CD4-positive, alpha-beta memory T cell (primary cell): ENCODE measurements at places on chromosomes 1 and 21.
A peak's percentile ranks its signal among the peaks of the same experiment; 100 is the strongest.

DNA sequence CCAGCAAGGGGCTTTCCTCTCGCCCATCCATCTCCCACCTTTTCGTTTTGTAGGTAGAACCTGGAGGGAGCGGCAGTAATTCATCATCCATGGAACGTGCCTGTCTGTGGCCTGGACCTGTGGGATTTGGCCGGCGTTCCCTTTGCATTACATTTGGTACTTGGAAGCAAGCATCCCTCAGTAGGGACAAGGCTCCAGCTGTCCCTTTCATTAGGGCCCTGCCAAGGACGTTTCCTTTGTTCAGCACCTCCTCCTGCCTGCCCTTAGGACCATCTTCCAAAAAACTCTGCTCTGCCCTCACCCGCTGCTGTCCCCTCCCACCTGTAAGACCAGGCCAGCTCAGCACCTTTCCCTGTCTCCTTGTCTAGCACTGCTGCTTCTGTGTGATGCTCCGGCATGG is 62.1 kb downstream of the RYR2 start:
- no peak for DNase-seq

GRCh38 chr1:204338360-204338759 is 21.4 kb downstream of the PLEKHA6 start:
- no peak for DNase-seq

DNA sequence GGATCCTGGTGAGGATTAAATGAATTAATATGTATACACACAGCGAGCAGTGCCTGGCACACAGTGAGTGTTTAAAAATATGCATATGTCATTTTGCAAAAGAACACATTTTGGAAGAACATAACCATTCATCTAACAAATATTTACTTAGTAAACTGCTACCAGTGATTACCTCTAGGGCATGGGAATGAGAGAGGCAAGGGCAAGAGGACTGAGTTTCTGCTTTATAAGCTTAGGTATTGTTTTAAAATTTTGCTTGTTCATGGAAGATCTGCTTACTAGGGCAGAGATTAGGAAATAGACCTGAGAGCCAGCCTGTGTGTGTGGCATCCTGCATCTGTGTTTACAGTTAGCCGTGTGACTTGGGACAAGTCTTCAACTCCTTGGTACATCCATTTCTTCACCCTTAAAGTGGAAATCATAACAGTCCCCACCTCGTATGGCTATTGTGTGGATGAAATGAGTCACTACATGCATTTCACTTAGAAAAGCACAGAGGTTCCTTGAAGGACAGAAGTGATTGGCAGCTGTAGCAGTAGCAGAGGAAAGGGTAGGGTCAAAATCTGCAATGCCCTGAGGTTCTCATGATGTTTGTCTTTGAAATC is 198.5 kb upstream of the FMN2 start:
- DNase-seq = no peak

DNA sequence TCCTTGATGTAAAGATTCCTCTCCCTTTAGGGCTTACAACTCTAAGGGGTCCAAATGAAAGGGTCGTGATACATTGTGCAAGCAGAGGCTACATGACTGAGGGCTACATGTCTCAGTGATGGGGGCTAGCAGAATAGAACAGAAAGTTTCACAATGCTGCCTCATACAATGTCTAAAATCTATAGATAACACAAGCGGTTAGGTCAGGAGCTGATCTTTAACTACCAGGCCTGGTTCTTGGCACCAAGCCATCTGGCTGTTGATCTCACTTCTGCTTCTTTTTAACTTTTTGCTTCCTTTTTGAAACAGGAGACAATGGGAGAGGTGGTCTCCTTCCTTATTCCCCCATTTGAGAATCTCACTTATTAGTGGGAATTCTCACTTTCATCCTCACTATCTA is 710.2 kb downstream of the AMY1C start:
- no peak for DNase-seq

- no peak for DNase-seq
Measured at GRCh38 chr1:22471610-22472009, 20.0 kb downstream of the ZBTB40 start.

GRCh38 chr1:41806472-41807155 is 112.1 kb downstream of the HIVEP3 start:
- DNase-seq = peak; percentile 58

DNA sequence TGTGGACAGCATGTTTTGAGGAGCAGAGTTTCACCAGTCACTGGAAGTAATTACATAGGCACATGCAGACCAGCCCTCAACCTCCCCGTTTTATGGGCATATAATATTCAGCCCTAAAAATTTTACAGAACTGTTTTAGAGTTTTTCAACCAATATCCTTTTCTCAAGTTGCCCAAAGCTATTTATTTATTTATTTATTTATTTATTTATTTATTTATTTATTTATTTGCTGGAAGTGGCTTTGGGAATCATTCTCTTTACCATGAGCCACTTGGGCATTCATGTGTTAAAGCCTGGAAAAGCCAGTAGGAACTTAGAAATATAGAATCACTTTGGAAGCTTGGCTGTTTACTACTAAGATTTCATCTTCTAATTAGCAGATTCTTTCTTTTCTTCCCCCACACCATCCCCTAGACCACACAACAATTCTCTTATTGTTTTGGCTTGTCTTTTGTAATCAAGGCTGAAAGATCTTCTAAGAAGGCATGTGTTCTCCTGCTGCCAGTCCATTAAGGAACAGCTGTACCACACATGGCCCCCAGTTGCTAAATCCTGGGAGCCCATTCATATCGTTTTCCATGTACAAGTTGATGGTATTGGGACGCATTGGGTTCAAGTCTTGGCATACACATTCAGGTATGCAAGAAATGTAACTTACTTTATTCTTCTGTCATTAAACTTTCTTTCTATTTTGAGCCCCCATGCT is 220.0 kb downstream of the PAPPA2 start:
- no peak for DNase-seq

- no peak for DNase-seq
Measured at GRCh38 chr1:61424382-61424781, 300.6 kb downstream of the TM2D1 start.

- DNase-seq = no peak
Measured at GRCh38 chr1:235156740-235157139, 4.3 kb downstream of the RBM34 start.

DNA sequence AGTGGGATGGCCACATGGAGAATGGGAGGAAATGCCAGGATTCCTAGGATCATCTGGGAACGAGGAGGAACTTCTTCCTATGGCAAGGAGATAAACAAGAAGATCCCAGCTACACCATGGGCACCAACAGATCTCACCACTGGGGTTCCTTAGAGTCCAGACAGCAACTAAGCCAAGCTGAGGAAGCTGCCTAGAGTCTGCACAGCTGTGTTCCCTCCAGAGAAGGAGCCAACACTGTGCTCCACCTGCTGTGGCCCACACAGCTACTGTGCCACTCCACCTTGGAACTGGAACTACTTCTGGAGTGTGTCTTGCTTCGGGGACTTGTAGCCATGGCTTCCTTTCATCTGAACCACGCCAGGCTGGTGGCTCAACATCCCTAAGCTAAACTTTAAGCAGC is 6.0 kb downstream of the IFNAR1 start:
- no peak for DNase-seq

DNA sequence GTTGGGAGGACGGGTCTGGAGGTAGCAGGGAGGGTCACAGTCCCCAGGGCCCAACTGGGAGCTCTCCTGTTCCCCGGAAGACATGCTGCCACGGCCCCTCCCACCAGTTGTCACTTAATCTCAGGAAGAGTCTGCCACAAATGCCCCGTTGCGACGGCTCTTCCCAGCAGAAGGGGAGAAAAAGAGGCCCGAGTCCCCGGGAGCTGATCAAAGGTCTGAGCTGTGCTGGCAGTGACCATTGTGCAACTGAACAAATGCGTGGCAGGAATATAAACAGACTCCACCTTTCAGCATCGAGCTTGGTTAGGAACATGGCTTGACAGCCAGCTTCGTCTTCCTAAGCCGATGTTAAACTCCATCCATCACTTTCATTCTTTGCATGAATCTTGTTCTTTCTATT is 27.8 kb upstream of the ZBTB21 start:
- DNase-seq = no peak

DNA sequence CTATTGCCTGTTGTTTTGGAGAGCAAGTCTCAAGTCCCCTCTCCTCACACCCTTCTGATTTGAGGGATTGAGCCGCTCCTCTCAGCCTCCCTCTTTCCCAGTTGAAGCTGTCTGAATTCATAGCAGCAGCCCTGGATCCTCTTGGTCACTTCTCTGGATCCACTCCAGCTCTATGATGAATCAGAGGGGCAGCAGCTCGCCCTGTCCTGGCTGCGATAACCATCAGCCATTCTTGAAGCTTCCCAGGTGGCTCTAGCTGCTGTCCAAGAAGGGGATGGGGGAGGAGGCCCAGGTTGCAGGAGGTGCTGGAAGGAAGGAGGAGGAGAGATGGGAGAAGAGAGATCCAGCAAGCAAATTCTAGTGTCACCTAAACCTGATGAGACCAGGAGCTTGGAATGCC is 31.3 kb downstream of the WNT4 start:
- DNase-seq = no peak

DNA sequence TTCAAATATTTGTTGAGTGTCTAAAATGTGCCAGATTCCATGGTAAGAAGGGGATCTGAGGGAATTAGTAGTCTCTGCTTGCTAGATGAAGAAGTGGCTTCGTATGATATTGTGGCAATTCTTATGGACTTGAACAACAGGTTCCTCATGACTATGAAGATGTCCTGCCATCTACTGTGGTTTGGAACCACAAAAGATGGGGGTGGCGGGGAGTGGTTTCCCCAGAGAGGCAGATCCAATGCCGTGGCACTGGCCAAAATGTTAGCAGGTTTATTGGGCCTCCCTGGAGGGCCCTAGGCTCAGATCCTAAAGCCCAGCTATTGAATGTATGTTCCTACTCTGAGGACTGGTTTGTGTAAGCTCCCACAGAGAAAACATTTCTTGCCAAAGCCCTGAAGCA is 120.8 kb downstream of the RGS2 start:
- DNase-seq = no peak

GRCh38 chr1:168729405-168729802 is 398 bp upstream of the DPT start:
- DNase-seq = no peak

DNA sequence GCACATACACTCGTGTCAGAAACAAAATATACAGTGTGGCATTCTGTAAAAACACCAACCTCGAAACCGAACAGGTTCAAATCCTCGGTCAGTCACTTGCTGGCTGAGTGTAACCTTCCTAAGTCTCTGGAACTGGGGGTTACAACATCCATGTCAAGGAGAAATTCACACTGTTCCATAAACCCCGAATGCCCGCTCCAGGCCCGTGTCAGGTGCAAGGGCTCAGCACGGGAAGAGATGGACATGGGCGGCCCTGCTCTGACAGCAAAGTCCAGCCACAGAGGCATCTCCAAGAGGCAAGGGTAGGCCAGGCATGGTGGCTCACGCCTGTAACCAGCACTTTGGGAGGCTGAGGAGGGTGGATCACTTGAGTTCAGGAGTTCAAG is 79.5 kb downstream of the SLC66A1 start:
- no peak for DNase-seq

GRCh38 chr1:33524586-33524985 is 52.1 kb downstream of the ZSCAN20 start:
- DNase-seq = no peak

DNA sequence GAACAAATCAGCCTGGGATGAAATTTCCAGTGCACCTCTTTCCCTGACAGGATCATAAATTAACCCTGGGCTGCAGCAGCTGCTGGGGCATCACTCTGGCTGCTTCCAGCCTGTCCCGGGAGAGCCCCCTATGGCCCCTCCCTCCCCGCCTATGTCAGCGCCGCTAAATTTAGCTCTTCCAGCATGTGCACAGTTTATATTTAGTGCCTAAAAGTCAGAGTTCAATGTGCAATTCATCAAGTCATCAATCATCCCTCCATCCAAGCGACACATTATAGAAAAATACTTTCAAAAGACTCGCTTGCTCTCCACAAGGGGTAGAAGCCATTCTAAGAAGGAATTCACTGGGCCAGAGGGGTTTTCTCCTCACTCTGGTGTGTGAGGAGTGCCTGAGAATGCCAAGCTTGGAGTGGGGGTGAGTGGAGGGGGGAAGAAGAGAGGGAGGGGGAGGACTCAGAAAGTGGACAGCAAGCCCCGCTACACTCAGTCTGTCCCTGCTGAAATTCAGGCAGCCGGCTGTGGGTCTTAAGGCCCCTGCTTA is 37.4 kb downstream of the XCL1 start:
- DNase-seq = no peak

DNA sequence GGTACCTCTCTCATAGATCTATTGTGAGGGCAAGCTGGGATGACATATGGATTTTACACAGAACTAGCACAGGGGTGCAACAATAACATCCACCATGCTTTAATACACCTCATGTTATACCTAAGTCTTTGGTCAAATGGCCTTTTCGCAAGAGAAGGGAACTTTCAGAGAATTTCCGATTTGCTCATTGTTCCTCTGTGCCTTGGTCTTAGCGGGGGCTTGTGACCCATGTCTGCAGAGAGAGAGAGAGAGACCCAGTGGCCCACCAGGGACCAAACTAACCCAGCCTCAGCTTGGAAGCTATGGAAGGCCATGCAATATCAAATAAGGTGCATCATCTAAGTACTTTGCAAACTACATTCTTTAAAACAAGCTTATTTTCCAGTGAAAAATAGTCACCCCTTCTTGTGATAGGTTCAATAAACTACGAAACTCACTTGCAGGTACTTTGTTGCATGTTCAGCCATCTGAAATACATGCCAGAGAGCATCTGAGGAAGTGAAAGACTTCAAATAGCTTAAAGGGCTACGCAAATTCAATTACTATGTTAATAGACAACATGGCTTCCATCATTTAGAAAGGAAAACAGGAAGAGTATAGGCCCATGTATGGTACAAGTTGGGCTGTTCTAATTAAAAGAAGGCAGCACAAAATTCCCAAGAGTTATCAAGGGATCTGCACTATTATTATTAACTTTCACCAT is 100.7 kb downstream of the KCNN3 start:
- DNase-seq = no peak

GRCh38 chr1:225655509-225656258 is 2.8 kb upstream of the ENAH start:
- no peak for DNase-seq

DNA sequence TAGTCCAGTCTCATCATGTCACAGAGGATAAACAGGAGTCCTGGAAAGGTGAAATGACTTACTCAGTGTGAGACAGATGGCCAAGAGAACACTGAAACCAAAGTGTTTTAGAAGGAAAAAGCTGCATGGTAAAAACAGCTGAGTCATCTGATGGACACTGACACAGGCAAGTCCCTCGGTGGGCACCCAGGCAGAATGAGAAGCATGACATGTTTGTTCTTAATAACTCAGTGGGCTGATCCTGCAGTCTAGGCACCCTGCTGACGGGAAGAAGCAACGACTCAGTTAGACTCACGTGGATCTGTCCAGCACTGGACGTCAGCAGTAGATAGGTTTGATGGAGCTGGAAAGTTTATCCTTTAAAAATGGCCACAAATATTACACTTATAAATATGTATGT is 116.9 kb downstream of the RGS7 start:
- no peak for DNase-seq
